Stimulated activated naive CD4-positive, alpha-beta T cell (primary cell): ENCODE measurements at places on chromosomes 1 and 21.
A peak's percentile ranks its signal among the peaks of the same experiment; 100 is the strongest.

DNA sequence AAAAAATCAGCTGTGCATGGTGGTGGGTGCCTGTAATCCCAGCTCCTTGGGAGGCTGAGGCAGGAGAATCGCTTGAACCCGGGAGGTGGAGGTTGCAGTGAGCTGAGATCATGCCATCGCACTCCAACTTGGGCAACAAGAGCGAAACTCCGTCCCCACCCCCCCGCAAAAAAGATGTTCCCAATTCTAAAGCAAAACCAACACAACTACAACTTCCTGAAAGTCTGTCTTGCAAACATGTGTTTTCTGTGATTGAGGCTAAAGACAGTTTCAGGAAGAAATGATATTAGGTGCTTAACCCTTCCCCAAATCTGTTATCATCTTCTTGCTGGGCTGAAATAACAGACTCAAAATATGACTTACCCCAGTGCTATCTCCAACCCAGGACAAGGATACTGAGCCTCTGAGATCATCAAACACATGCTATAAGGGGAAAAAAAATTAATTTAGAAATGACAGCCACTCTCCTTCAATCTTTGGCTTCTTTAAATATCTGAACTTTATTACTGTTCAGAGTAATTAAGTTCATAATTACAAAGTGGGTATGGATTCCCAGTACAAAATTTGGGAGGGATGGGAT lies 28.5 kb downstream of the SORT1 start:
- DNase-seq, result no peak

DNA sequence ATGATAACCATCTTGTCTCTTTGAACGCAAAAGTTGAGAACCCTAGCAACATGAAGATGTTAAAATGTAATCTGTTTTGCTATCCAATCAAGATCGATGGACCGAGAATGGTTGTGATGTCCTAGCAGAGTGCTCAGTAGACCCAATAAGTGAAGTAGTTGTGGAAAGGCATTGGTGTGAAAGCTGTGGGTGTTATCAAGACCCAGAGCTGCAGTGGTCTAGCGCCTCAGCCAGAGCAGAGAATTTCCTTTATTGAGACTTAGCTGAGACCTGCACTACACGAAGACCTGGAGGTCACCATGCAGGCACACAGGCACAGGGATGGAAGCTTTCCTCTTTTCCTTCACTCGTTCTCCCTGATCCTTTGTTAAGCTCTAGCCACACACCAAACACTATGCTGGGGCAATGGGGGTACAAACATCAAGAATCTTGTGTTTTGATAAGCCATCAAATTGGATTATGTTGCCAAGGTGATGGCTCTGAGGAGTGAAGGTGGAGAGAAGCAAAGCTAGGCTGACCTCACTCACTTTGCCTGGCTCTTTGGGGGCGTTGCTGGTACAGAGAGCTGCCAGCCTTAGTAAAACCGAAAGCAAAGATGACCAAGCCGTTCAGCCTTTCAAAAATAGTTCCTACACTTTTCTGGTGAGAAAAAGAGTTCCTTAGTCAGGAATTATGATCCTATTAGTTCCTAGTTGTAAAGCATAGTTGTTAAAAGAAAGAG lies 24.1 kb downstream of the METTL13 start:
- DNase-seq, result no peak

GRCh38 chr1:4006676-4007374 lies 106.8 kb upstream of the C1orf174 start:
- no peak for DNase-seq

DNA sequence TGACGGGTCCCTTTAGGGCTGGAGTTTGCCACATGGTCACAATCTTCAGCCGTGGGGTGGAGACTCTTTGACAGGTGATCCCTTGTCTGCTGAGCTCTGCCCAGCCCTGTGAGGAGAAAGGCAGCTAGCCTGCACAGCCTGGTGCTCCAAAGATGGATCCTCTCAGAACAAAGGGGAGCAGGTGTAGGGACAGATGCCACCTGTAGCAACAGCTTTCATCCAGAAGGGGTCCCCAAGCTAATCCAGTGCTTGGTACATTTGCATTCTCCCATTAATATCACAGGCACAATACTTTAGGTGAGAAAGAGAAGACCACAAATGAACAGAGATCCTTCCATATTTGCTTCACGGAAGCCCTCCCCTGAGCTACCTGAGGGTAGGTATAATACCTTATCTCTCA lies 93.2 kb downstream of the CCDC185 start:
- DNase-seq, result no peak

DNA sequence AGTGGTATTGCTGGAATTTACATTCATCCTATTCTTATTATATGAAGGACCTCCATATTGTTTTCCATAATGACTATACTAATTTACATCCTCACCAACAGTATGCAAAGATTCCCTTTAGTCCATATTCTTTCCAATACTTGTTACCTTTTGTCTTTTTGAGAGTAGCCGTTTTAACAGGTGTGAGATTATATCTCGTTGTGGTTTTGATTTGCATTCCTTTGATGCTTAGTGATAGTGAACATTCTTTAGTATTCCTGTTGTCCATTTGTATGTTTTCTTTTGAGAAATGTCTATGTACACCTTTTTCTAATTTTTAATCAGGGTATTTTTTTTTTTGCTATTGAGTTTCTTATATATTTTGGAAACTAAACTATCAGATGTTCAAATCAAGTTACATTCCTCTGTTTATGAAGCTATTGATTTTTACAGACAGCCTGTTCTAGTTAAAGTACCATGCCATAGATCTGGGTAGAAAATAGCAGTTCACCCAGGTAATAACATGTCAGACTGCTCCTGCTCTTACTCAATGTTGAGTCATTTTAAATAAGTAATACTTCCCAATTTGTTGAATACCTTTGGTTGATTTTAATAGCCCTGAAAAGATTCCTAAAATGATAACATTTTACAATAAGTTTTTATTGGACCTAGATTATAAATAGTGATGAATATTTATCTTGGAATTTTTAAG lies 1108.7 kb downstream of the NCAM2 start:
- no peak for DNase-seq

GRCh38 chr1:236240675-236241074 lies 41.1 kb downstream of the ERO1B start:
- no peak for DNase-seq

GRCh38 chr1:36383240-36383639 lies 2.5 kb downstream of the STK40 start:
- no peak for DNase-seq

- DNase-seq, result no peak
Measured at GRCh38 chr1:234745844-234746797, 136.1 kb upstream of the IRF2BP2 start.

- DNase-seq, result no peak
Measured at GRCh38 chr1:161869291-161869690, 103.2 kb downstream of the ATF6 start.

- no peak for DNase-seq
Measured at GRCh38 chr1:234918181-234918841, 210.3 kb downstream of the TOMM20 start.

- DNase-seq, result no peak
Measured at GRCh38 chr1:205588636-205589035, 43.2 kb downstream of the ELK4 start.

DNA sequence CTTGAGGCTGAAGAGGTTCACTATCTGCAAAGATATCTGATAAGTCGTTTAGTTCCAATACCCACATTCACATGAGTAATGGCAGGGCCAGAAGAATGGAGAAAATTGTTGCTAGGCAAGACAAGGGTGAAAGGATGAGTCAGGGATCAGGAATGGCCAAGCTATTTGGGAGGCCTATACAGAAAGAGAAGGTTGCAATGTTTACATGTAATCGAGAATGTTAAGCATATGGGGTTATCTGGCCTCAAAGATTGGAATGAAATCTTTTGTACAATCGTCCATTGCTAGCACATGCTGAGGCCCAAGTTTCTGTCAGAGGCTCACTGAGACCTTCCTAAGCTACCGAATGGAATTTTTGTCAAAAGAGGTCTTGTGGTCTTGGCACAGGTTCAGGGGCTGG lies 299.9 kb upstream of the PLD5 start:
- no peak for DNase-seq

- DNase-seq, result no peak
Measured at GRCh38 chr21:43866659-43867331, 1.8 kb downstream of the AGPAT3 start.

GRCh38 chr1:59504276-59504675 lies 207.4 kb downstream of the FGGY start:
- DNase-seq, result no peak

DNA sequence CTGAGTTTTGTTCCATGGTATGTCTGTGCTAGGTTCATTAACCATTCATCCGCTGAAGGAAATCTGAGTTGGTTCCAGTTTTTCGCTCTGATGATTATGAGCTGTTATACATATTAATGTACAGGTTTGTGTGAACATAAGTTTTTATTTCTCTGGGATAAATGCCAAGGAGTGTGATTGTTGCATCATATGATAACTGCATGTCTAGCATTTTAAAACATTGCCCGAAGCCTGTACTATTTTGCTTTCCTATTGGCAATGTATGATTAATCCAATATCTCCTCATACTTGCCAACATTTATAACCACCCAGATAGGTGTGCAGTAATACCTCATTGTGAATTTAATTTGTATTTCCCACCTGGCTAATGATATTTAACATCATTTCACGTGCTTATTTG lies 322.7 kb downstream of the ZNF326 start:
- DNase-seq, result no peak

DNA sequence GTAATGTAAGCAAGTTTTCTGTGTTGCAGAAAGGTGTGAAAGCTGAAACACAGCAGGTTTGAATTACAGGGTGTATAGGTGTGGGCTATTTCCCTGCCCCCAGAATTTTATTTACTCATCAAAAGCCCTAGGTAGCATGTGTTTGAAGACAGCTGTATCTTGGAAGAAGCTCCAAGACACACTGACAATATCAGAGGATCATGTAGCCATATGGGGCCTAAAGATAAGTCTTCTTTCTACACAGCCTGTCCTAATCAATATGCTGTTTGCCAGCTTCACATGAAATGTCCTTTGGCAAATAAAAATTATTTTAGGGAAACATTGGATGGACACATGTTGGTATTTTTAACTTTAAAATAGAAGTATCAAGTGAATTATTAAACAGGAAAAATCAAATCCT lies 17.5 kb upstream of the SUCO start:
- DNase-seq, result no peak

GRCh38 chr1:230267338-230268065 lies 158.6 kb downstream of the PGBD5 start:
- DNase-seq, result no peak

GRCh38 chr1:160567858-160568682 lies 11.2 kb downstream of the CD84 start:
- DNase-seq, result peak; percentile 54

- no peak for DNase-seq
Measured at GRCh38 chr1:192983349-192983980, 75.7 kb downstream of the UCHL5 start.

DNA sequence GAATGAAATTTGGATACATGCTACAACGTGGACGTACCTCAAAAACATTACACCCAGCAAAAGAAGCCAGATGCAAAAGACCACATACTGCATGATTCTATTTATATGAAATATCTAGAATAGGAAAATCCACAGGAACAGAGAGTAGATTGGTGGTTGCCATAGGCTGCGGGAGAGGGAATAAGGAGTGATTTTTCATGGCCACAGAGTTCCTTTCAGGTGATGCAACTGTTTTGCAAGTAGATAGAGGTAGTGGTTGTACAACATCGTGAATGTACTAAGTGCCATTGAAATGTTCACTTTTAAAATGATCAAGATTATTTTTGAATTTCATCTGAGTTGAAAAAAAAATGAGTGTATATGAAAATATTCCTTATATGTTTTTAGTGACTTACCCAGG lies 115.3 kb upstream of the RUNX1 start:
- no peak for DNase-seq

DNA sequence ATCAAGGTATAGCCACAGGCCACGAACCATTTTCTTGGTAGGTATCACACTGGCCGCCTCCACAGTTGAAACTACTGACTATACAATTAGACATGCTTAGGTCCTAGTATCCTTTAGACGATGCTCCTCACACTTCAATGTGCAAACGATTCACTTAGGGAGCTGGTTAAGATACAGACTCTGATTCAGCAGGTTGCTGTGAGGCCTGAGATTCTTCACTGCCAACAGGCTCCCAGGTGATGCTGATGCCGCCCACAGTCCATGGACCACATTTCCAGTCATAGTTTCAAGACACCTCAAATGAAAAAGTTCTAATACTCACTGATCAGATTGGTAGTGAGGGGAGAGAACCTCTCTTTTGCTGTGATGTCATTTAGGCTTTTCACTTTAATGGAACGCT lies 6.8 kb downstream of the ATP5PO start:
- DNase-seq, result no peak

DNA sequence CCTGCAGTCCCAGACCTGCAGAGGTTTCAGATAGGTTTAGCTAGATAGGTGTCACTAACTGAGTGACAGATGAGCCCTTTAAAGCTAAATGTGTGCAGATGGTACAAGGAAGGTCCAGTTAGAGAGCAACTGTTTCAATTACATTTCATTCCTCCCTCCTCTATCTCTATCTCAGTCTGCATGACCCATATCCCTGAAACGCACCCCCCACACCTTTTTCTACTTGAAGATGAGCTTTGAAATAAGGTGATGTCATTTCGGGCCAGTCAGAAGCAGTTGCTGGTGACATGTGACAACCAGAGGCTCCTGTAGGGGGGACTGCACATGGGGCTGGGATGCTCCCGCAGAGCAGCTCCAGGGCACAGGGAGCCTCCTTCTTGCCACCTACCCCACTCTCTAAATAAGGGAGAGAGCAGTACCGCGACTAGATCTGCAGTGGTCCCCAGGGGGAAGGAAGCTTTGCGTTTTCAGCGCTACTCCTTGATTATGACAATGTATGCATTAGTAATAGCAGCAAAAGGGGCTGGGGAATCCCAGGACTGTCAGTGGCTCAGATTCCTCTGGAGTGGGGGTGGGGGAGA lies 4.3 kb downstream of the ATP8B2 start:
- peak; percentile 29 for DNase-seq

DNA sequence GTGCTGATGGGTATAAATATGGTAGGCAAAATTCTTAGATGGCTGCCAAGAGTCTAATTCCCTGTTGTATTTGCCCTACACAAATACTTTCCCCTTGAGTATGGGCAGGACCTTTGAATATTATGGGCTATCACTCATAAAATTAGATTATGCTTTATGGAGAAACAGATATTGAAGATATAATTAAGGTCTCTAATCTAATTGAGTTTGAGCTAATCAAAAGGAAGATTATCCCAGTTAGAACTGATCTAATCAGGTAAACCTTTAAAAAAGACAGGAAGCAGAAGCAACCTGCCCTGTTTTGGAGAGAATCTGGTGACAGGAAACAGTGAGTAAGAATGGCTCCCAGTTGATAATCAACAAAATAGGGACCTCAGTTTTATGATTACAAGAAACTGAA lies 609.0 kb upstream of the PRMT6 start:
- DNase-seq, result no peak

- no peak for DNase-seq
Measured at GRCh38 chr1:11697188-11697892, 5.8 kb downstream of the DRAXIN start.
